Dorsolateral prefrontal cortex (tissue), 122 donors: ENCODE measurements at places on chromosomes 2 and 18. TPM values are rescaled to one million over a fixed set of nuclear protein-coding genes. Genes with fewer than 3 reads are reported as not detected.

GRCh38 chr2:42137125-42137841 is 31.9 kb upstream of the EML4 start:
- no peak for DNase-seq

SKOR2 gene
- 0.52 TPM for total RNA-seq

DNA sequence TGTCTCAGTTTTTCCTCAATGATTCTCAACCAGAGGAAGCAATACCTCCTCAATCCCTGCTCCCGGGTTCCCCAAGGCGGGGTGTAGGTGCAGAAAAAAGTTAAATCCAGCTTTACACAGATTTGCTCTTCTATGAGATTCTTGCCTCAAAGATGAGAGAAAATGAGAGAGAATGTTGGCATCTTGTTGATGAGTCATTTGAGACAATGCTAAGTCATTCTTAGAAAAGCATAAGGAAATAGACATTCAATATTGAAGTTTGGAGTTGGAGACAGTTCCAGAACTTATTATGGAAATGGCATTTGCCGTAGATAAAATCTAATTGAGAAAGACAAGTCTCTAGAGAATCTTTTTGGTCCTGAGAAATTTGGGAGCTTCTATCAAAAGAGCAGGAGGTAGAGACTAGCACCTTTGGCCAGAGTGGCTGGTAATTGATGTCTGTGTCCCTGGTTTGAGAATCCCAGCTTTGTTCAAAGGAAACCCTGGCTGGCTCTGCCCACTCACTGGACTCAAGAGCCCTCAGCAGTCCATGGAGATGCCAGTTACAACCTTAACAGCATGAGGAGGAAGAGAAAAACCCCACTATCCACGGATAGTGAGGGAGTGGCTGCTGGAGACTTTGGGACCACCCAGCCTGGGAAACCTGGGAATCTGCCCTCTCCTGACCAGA is 181.2 kb downstream of the FAM124B start:
- DNase-seq: no peak

DNA sequence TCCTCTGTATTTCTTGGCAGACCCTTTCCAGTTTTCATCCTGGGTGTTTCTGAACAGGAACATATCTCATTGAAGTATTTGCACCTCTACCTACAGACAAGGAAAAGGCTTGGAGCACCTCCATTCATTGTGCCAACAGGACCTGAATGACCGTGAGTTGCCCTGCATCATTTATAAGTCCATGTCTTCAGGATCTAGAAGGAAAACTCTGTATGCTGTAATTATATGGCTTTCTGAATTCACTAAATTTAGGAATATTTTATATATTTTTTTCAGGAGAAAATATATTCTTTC is 402.3 kb upstream of the SLC14A2 start:
- no peak for DNase-seq

CRYGC gene
- total RNA-seq: not detected

NCKAP5 gene
- total RNA-seq: 17.4 TPM

DNA sequence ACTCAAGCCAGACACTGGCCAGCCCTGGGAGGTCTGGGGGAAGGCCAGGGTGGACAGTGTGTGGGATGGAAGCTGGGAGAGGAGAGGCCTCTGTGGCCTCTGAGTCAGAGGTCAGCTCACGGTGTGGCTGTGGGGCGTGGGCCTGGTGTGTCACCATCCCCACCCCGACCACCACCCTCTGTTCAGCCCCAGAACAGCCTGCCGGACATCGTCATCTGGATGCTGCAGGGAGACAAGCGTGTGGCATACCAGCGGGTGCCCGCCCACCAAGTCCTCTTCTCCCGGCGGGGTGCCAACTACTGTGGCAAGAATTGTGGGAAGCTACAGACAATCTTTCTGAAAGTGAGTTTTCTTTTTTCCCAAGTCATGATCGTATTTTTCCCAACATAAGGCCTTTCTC is 110.5 kb downstream of the DYSF start:
- DNase-seq: peak; percentile 65

ABCG5 gene
- total RNA-seq: 0.28 TPM

- DNase-seq: no peak
These were observed 231.7 kb downstream of the PARD3B start for GRCh38 chr2:204776781-204777559.

SPATA3 gene
- not detected for total RNA-seq

FARSB gene
- 27.1 TPM for total RNA-seq

BOLL gene
- not detected for total RNA-seq

GRCh38 chr2:60432035-60432601 is 121.3 kb downstream of the BCL11A start:
- no peak for DNase-seq

GRCh38 chr2:143524119-143524553 is 394.9 kb downstream of the ARHGAP15 start:
- DNase-seq: no peak

DNA sequence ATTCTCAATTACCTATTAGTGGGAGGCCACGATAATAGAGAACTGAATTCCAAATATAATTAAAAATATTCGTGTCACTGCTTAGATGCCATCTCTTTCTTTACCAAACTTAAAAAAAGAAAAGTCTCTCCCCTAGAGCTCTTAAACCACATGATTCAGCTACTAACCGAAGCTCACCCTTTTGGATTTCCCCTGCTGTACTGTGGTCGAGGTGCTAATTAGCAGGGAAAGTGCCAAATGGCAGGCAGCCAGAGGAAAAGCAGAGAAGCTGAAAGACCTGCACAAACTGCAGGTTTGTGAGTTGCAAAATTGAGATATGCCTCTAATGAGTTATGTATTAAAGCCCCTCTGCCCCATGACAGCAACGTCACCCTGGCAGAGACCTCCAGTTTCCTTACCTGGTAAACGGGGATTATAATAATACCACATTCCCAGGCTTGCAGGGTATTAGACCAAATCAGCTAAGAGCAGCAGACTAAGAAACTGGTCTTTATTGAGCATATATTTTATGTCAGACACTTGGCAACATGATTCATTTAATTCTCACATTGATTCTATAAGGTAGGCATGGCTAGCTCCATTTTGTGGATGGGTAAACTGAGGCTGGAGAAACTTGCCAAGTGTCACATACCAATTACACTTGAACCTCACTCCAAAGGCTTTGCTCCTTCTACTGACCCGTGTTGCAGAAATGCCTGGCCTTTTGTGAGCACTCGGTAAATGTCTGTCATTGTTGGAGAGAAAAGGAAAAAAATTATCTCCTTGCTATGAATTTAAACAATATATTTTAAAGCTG is 259.7 kb downstream of the LPIN1 start:
- no peak for DNase-seq

DNA sequence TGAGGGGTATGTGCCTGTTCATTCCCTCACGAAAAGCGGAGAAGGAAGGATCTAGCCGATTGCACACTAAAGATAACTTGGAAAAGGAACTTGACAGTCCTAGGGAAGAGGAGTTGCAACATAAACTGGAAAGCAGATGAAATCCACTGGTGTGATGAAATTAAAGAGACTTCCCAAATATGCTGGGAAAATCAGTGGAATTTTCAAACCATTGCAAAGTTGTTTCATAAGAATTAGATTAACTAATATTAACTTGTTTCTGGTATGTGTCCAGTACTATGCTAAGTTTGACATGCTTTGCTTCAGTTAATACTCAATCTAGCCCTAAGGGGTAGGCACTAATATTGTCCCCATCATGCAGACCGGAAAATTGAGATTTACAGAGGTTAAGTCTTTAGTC is 222.7 kb downstream of the IKZF2 start:
- DNase-seq: no peak

TEX51 gene
- not detected for total RNA-seq

GRCh38 chr2:100924520-100925451 is 77.3 kb upstream of the RPL31 start:
- DNase-seq: no peak

STARD6 gene
- not detected for total RNA-seq

DNA sequence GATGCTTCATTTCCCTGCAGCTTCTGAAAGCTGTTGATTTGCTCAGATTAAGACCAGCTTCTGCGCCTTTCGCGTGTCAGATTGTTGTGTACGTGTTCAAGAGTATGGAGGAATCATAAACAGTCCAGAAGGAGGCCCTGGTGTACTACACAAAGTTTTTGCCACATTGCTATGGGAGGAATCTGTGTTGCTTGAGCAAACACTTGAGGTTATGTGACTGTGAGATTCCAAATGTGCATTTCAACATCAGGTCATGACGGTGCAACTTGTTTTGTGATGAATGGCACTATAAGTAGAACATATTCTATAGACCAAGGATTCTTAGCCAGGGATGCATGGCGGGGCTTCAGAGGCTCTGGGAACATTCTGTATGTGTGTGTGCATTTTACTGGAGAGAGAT is 35.0 kb downstream of the SRSF7 start:
- no peak for DNase-seq

DNA sequence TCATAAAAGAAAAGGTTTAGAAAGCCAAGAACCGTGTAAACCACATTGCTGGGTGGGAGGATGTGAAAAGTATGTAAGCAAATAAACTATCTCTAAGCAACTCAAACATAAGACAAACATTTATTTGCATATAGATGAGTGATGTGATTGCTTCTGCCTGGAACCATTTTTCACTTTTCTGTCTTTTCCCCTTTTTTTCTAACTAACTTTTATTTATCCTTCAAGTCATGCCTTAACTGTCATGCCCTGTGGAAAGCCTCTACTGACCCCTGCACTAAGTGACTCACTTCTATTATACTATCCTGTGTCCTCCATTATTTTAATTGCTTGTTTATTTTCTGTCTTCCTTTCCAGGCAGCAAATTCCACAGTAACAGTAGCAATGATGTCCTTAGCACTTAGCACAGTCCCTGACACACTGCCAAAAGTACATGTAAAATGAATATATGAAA is 87.5 kb upstream of the CTAGE1 start:
- no peak for DNase-seq

- DNase-seq: no peak
These were observed 113.3 kb downstream of the KIAA1328 start for GRCh38 chr18:36942264-36942663.

MREG gene
- 12.5 TPM for total RNA-seq

DNA sequence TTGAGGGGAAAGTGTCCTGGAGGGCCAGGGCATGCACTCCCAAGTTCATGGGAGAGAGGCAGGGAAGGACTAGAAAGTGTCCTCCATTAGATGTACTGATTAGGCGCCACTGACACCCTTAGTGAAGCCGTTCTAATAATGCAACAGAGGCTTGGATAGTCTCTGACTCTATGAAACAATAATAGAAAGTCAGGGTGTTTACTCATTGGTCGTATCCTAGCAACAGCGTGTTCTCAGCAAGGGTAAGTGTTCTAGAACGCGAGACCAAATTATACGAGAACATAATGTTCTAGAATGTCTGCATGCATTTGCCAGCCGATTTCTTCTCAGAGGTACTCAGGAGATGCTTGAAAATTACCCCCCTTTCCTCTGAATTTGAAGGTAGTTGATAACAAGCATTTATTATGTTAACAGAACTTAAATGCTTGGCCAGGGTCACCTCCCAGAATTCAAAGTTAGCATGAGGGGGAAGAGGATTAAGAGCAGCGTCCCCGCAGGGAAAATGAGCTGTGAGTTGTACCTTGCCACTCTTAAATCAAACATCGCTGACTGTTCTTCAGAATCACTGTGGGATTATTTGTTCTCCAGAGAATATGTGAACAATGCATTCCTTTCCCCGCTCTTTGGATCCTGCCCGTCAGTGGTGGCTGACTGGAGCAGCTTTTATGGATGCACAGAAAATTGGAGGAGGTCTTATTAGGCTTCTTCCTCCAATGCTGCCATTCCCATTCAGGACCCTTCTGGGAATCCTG is 33.7 kb upstream of the PDIA6 start:
- no peak for DNase-seq

DNA sequence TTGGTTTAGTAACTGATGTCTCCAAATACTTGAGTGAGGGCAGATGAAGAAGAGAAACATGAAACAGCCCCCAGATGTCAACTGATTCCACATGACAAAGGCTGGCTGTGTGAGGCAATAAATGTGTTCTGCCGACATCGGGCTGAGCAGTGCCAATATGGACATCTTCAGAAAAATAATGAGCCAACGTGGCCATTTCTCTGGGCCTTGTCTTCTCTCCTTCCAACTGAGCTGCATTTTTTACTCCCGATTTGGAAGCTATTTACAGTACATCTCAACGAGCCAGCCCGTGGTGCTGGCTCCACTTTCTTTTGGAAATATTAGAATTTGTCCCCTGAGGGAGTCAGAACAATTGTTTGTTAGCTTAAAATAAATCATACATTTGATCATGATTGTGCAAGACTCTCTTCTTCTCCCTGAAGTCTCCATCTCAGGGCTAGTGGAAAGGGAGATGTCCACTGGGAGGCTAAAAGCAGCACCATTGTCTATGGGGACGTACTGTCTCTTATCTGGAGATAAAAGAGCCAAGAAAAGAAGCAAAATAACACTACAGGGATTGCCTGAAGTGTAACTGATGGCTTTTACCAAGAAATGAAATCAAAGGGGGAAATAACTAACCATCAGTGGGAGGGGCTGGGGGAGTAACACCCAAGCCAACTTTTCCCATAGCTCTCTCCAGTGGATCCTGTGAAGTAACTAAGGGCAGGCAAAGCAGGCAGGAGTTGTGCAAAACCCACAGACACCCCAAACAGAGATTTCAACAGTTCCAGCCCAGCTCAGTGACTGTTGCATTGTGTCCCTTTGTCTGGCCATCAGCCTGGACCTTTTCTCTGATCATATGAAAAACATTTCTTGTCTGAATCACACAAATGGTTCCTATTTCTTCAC is 114.8 kb downstream of the RDH14 start:
- DNase-seq: no peak

GRCh38 chr2:106584304-106584954 is 97.3 kb downstream of the CD8B2 start:
- DNase-seq: no peak

- no peak for DNase-seq
These were observed 40.2 kb upstream of the STAT4 start for GRCh38 chr2:191190861-191191552.

UGT1A4 gene
- not detected for total RNA-seq

- peak; percentile 60 for DNase-seq
These were observed 8.5 kb downstream of the RAB17 start for GRCh38 chr2:237581751-237582746.

DNA sequence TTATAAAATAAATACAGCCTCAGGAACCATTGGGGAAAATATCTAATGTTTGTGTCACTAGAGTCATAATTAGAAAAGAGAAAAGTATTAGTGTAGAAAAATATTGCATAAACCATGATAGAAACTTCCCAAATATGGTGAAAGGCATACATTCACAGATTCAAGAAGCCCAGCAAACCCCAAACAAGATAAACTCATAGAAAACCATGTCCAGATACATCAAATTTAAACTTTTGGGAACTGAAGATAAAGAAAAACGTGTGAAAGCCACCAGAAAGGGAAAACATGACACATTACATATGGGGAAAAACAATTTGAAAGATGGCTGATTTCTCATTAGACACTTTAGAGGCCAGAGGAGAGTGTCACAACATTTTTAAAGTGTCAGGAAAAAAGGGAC is 236.5 kb upstream of the FN1 start:
- DNase-seq: no peak

DNA sequence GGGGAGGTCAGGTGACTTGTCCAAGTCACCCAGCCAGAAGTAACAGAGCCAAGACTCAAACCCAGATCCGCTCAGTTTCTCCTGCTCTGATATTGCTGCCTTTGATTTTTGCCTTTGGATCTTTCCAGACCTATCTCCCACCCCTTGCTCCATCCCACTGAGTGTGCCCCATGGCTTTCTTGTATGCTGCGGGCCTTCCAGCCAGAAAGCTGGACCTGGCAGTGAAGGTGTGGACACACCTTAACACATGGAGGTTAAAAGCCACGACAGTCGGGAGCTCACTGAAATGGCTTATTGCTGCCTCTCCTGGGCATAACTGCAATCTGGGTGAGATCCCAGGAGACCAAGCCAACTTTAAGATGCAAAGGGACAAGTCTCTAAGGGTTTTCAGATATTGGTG is 86.7 kb downstream of the LONRF2 start:
- DNase-seq: no peak
